ENCODE measurements at places on chromosomes 3 and 15.

DNA sequence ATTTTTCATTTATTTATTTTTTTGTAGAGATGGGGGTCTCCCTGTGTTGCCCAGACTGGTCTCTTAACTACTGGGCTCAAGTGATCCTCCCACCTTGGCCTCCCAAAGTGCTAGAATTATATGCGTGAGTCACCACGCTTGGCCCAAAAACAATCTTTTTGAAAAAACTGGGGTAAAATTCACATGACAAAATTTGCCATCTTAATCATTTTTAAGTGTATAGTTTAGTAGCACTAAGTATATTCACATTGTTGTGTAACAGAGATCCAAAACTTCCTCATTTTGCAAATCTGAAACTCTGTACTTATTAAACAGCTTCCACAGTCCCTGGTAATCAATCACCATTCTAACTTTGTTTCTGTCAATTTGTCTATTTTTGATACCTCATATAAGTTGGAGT, 5.2 kb downstream of the SNX1 start:
- DNase-seq: no peak

DNA sequence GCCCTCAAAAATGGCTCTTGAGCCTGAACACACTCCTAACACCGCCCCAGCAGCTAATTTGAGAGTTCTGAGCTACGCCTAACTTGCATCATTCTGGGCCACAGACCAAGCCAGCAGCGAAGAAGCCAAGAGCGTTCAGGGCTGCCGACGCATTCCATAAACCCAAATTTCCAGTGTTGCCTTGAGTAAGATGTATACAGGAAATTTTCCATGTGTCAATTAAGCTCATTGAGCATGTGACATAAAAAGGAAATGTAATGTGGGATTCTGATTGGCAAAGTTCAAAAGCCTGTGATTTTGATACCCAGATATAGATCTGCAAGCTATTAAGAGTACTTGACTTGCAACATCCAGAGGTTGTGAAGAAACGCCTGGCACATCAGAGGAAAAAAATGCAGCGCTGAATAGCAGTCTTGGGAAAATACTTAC, 148.6 kb upstream of the NR2F2 start:
- DNase-seq: no peak

DNA sequence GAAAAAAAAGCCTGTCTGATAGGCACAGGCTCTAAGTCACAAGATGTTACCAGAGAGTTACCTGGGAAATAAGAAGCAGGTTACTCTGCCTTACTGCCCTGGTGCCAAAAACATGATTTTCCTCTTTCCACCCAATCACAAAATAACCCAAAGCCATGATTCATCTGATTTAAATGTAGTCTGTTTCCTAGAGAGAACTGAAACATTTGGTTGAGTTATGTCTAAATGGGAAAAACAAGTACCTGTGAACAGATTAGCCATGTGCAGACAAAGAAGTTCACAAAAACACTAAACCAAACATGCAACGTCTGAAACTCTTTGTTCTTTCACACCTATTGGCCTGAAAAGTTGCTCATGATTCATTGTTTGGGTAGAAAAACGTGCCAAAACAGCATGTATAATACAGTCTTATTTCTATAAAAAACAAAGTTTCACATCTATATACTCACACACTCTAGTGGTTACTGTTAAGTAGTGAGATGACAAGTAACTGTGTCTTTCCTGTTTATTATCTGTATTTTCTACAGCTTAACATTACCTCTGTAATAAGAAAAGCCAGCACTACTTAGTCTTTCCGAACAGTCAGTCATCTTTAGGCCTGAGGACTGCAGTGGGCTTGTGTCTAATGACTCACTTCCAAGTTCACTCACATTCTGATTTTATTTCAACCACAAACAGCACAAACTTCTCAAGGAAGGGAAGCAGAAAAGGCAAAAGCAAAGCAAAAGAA, 30.2 kb downstream of the FAM174B start:
- no peak for DNase-seq

DNA sequence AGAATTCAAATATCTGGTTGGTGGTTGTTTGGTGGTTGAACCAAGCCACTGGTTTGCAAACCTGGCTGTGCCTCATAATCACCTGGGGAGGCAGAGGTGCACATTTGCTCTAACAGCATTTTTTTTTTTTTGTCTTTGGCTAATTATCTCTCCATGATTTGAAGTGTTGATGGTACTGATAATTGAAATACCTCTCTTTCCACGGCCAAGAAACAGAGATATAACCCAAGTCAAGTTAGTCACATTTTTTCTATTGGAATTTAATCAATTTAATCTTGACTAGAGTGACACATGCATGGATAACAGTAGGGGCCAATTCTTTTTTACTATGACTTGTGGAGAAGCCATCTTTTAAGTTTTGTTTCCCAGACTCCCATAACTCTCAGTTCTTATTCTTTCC, 37.5 kb upstream of the SUCLG2 start:
- no peak for DNase-seq

- no peak for DNase-seq
Measured at GRCh38 chr3:29695643-29696198, 414.9 kb downstream of the RBMS3 start.

DNA sequence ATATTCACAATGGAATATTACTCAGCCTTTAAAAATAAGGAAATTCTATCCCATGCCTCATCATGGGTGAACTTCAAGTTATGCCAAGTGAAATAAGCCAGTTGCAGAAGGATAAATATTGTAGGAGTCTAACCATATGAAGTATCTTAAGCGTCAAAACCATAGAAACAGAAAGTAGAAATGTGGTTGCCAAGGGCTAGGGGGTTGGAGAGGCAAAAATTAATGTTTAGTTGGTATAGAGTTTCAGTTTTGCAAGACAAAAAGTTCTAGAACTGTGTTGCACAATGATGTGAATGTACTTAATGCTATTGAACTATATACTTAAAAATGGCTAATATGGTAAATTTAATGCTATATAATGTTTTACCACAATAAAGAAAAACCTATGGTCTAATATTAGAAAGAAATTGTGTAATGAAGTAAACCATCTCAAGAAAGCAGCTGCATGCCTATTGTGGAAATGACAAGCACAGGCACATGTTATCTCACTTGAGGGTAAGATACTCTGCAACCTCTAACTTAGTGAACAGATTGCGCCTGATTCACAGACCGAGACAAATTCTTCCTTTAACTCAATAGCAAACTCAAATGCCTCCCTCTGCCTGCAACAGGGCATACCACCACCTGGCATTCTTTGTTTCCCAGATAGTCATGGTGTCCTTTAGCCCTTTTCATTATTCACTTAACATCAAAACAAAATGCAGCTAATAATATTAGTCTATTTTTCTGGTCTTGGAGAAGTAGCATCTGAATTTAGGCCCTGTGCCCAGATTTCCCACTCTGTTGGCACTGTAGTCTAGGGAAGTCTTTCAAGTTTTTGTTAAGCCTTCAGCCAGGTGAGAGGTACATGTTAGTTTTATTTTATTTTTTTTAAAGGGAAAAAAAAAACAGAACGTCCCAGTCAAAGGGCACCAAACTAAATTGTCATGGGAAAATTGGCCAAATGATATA, 80.2 kb upstream of the ACP3 start:
- DNase-seq: no peak

GRCh38 chr3:116288485-116288884, 156.8 kb downstream of the LSAMP start:
- no peak for DNase-seq

- DNase-seq: no peak
Measured at GRCh38 chr3:112130638-112130993, 2.4 kb downstream of the GCSAM start.

DNA sequence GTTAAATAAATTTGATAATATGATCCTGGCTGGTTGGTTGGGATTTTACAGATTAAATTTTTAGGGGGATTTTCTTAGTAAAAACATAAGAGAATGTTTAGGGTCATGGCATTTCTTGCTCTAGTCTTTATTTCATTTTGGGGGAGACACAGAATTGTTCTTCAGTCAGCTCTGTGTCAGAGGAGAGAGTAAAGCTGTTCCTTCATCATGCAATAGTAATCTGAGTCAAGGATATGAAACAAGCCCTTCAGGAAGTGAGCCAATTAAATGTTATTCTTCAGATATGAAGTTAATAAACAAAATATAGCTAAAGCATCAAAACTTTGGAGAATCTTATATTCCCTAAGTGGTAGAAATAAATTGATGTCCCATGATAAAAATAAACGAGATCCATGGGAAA, 22.9 kb upstream of the SLC4A7 start:
- DNase-seq: no peak

All from putamen (tissue), 1 donor.